AG08396 (cell line): ENCODE measurements at places on chromosomes 3 and 15.

- DNase-seq = no peak
Observed at GRCh38 chr15:100096248-100096600, 245.6 kb downstream of the ADAMTS17 start.

DNA sequence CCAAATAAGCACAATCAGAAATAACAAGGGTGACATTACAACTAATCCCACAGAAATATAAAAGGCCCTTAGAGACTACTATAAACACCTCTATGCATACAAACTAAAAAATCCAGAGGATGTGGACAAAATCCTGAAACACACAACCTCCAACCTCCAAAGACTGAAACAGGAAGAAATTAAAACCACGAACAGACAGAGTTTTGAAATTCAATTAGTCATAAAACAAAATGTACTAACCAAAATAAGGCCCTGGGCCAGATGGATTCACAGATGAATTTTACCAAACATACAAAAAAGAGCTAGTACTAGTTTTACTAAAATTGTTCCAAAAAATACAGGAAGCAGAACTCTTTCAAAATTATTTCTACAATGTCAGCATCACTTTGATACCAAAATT lies 1043.6 kb downstream of the DIPK2A start:
- DNase-seq = no peak

GRCh38 chr3:52441772-52442332 lies 3.1 kb downstream of the SEMA3G start:
- DNase-seq = no peak

DNA sequence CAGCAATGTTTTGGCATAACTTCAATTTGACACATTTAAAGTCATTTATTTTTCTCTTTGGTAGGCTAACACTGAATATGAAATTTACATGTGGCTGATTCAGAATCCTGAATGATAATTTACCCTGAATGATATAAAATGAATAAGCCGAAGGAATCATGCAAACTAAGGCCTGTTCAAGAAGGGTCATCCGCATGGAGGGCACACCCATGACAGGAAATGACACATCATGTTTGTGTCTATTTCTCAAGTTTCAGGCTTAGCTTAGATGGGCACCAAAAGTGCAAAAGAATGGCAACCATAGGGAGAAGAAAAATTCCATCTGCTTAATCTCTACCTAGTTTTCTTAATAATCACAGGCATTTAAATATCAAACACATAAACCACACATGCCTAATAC lies 141.5 kb downstream of the DUT start:
- DNase-seq = no peak

DNA sequence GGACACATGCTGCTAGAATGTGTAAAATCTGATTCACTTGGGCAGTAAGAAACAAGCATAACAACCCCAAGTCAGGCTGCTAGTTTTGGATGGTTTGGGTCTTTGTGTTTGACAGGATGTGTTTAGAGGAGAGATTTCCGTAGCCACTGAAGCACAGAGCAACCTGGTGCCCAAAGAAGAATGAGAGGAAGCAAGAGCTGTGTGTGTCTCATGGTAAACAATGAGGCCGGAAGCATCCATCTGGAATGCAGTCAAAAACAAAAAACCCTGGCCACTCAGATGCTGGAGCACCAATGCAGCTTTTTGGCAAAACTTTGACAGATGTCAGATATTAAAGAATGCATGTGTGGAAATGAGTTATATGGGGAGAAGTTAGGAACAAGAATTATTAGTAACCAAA lies 39.4 kb upstream of the SNRK start:
- DNase-seq = no peak

DNA sequence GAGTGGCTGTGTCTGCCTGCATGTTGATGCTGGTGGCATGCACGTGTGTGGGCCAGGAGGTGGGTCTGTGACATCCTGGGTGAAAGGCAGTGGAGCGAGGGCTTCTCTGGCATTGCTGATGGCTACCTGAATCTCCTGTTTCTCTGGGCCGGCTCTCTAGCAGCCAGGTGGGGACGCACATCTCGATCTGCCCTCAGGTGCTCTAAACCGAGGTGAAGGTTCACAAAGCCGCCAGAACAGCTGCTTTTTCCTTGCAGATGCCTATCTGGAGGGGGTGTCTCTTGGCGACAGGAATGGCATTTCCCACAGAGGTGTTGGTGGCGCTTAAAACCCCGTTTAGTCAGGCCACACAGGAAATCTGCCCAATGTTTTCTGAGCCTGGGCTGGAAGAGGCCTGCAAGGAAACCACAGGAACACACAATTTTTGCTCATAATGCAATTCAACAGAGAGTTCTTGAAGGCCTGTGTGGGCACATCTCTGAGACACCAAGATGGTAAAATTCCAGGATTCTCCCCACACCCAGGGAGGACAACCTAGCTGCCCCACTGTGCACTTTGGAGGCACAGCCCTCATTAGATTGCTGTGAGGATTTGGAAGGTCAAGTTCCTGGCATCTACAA lies 11.9 kb downstream of the TMEM158 start:
- no peak for DNase-seq

- no peak for DNase-seq
Observed at GRCh38 chr3:49310677-49311076, 29.2 kb downstream of the USP4 start.

DNA sequence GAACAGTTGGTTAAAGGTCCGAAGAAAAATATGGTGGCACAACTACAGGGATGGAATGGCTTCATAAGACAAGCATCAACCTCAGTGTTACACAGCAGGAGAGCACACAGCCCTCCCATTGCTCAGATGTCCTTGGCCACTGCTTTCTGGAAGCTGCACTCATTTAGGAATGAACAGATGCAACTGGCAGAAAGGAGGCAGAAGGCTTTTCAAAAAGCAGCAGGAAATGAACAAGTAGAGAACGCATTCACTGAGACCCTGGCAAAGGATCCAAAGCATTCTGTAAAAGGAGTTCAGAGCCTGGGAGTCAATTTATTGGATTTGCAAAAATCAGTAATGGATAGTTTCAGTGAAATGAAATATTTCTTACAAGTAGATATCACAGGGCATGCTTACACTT lies 101.1 kb downstream of the PDZRN3 start:
- DNase-seq = no peak
